ENCODE measurements at places on chromosomes 16 and 17.

DNA sequence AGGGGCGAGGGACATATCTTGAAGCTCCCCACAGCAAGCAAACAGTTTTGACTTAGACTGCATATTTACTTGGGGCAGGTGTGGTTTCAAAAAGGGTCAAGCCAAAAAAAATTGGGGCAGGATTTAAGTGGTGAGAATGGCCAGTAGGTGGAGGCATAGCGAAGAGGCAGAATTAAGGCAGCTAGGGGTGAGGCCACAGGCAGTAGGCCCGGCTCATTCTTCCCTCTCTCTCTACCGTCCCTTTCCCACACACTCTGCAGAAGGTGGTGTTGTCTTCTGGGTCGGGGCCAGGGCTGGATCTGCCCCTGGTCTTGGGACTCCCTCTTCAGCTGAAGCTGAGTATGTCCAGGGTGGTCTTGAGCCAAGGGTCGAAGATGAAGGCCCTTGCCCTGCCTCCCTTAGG, 2.6 kb downstream of the SHBG start:
- DNase-seq, result peak; percentile 77

GRCh38 chr16:57892041-57892440, 78.9 kb downstream of the CNGB1 start:
- peak; percentile 41 for DNase-seq

DNA sequence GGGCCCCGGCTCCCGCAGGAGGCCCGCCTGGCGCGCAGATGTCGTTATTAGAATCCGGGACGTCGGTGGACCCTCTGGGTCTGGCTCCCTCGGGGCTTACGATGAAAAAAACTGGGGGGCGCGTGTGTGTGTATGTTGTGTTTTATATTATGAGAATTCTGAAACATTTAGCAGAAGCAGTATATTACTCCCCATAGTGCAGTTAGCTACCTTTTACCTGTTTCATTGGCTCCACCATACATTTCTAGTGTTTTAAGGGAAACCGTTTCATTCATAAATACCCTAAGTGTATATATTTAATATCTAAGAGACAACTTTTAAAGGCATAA, 486 bp upstream of the DNAJA2 start:
- no peak for DNase-seq

GRCh38 chr16:21589551-21589950, 9.8 kb upstream of the METTL9 start:
- no peak for DNase-seq

DNA sequence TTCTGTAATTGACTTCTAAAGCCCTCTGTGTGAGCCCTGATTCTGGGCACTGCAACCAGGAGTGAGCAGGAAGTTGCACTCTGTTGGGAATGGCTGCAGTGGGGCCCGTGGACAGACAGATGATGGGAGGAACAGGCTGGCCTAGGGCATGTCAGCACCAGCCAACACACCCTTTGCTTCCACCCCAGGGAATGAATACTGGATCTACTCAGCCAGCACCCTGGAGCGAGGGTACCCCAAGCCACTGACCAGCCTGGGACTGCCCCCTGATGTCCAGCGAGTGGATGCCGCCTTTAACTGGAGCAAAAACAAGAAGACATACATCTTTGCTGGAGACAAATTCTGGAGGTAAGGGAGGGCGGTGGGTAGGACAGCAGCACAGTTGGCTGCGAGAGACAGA, 10.8 kb upstream of the LPCAT2 start:
- DNase-seq, result no peak

GRCh38 chr17:48528936-48529682, 1.7 kb downstream of the HOXB1 start:
- no peak for DNase-seq

DNA sequence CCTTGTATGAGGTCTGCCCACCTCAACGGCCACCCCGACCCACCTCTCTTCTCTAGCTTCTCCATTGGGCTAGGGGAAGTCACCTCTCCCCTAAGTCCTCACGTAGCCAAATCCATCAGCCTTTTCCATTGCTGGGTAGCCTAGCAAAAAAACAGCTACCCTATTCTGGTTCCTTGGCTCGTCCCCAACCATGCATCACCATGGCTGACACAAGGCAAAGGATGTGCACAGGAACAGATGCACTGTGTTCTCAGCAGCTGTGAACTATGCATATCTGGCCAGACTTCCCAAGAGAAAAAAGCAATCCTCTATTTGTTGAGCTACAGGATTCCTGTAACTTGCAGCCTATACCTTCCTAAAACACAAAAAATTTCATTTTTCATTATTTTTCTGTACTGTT, 22.0 kb upstream of the FLCN start:
- DNase-seq, result no peak

DNA sequence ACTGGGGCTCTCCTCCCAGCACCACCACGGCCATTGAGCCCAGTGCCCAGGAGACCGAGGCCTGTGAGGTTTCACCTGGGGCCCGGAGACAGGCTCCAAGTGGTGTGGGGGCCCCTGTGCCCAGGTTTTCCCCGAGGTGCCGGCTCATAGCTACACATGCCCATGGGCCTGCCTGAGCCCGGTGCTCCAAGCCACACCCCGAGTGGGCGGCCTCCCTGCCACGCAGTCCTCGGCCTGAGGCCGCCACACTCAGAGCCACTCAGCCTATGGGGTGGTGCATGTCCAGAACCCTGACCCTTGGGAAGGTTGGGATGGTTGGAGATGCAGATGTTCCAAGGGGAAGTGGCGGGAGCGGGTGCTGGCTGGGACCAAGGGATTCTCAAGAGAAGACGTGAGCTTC, 24.1 kb downstream of the JPH3 start:
- DNase-seq, result no peak

GRCh38 chr16:1034230-1035065, 38.1 kb upstream of the SSTR5 start:
- no peak for DNase-seq

DNA sequence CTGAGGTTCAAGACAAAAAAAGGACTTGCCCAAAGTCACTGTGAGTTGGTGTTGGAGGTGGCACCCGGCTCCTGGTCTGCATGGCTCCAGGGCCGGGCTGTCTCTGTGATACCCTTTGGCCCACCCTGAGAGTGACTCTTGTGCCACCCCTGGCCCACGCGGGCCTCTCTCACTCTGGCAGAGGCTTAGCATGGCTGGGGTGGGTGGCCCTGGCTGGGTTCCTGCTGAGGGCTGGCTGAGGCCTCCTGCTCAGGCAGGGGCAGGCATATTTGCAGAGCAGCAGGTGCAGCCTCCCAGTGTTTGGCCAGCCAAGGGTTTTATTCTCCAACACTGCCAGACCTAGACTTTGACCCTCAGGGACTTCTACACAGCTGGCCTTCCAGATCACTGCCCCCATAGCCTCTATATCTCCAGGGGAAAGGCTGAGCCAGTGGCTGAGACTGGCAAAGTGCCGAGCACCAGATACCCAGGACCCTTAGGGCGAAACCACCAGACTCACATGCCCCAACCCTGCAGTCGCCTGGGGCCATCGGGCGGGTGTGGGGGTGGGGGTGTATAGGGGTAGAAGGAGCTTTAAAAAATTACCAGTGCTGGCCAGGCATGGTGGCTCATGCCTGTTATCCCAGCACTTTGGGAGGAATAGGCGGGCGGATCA, 21.5 kb upstream of the ADGRG1 start:
- DNase-seq, result no peak

- DNase-seq, result no peak
These were observed 15.9 kb upstream of the MEIOB start for GRCh38 chr16:1887711-1888354.

DNA sequence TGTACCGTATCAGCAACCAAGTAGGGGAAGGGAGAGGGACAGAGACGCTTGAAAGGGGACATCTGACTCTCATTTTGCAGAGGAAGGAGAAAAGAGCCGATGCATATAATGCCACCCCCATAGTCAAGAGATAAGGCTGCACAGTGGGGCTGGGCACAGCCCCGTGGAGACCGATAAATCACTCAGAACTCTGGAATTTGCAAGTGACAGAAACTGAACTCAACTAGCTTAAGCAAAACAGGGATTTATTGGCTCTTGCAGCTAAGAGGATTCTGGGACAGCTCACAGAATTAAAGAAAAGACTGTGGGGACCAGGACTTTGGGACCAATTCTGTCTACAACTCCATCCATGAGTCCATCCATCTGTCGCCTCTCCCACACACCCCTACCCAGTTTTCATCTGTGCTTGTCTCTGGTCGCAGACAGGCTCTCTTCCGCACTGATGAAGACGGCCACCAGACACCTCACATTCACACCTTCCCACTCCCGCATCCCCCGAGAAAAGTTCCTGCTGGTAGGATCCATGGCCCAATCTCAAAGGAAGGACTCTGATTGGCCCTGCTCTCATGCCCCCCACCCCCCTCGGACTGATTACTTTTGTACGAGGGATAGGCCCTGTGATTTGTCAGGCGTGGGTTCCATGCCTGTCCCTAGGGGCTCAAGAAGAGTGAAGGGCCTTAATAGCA, 105.9 kb upstream of the RPL38 start:
- no peak for DNase-seq

DNA sequence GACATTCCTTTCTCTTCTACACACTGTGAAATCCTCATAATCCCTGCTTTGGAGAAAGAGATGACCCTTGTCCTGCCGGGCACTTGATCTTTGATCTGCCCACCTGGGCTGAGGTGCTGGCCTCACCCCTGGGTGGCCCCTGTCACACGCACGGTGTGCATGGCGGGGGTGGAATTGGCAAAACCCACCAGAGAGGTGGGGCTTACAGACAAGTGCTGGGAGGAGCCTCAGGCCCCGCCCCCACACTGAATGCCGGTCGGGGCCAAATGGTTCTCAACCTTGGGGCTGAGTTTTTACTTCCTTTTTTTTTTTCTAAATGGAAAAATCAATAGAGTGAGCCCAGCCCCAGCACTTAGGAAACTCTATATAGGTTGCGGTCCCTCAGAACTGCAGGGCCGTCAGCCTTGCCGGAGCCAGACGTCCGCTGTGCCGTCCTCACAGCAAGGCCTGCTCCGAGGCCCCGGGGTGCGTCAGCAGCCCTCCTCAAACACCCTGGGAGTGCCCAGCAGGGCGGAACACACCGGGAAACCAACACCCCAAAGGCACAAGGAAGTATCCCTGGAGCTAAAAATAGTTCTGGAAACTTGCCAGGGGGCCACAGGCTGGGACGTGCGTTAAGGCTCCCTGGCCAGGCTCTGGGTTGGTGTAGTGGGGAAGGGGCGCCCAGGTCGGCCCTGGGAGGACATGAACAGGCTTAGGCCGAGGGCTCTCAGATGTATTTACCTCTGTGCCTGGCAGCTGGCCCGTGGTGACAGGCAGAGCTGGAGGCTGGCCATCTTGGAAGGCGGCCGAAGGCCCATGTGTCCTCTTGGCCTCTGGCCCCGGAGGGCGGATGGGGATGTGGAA, 11.0 kb downstream of the GPRC5C start:
- no peak for DNase-seq

GRCh38 chr17:47823519-47823918, 1.9 kb upstream of the OSBPL7 start:
- no peak for DNase-seq

GRCh38 chr17:10063730-10064241, 134.6 kb downstream of the GAS7 start:
- DNase-seq, result peak; percentile 27

DNA sequence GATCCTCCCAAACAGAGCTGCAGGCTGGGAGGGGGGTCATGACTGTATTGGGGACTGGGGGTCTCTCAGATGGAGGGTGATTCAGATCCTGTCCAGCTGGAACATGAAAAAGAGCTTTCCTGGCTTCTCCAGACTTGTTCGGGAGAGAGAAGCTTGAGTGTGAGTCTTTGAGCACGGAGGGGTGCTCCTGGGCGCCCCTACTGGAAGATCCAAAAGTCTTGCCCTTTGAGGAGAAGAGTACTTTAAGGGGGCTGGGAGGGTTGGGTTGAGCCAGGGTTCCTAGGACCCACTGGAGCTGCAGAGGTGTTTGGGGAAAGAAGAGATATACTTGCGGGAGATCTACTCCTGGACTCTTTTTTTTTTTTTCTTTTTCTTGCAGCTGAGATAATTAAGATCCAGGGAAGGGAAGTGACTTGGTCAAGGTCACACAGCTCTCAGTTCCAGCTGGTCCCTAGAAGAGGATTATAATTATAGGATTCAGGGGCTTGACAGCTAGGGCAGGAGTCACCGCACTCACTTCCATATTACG, 8.4 kb downstream of the RARA start:
- DNase-seq, result peak; percentile 64

GRCh38 chr17:8995711-8996110, 25.6 kb upstream of the NTN1 start:
- no peak for DNase-seq

- DNase-seq, result peak; percentile 77
These were observed at the start of gene MVP for GRCh38 chr16:29820271-29820701. Gene MVP (plus strand): TSS chr16:29820462. CDS start chr16:29830550, 10,088 bp downstream.

DNA sequence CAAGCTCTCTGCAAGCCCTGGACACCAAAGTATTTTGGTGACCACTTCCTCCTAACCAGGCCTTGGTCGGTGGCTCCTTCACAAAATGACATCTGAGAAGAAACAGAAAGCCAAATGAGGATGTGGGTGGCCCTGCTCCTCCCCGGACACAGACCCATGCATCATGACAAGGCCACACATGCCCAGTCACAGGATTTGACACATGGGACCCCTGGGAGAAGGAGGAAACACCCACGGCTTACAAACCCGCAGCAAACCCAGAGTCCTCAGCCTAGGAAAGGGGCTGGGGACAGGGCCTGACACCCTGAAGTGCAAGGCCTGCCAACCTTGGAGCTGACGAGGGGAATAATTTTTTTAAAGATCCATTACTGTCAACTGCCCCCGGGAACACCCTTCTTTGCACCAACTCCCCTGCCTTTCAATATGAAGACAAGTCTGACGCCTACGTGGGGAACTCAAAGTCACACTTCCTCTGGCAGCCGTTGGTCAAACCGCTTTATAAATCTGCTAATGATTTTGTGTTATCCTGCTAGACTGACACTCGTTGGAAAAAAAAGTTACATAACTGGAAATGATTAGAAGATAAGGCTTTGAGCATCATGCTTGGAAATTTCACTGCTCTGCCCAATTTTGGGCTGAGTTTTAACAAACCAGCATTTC, 41.3 kb downstream of the GAS7 start:
- no peak for DNase-seq

DNA sequence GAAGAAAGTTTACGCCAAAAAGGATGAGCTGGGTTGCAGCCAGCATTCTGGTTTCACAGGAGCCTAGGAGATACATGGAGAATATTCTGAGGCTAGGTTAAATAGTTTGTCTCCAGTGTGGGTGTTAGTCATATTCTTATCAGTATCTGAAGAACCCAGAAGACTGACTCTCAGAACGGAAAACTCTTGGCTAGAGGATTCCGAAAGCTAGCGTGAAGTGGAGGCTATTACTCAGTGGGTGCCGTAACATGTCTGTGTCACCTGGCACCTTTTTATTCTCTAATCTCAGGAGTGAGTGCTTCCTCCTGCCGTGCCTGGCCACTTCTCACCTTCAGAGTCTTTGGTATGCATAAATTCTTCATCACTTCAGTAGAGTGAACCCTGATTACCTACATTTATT, 199.5 kb downstream of the WWOX start:
- DNase-seq, result no peak

All from foreskin fibroblast (primary cell).